LNCaP clone FGC (cell line): ENCODE measurements at places on chromosomes 7 and 10.
A peak's percentile ranks its signal among the peaks of the same experiment; 100 is the strongest.

- no peak for DNase-seq
Measured at GRCh38 chr10:60009276-60009675, 102.9 kb upstream of the CCDC6 start.

- DNase-seq, result peak; percentile 88
Measured at GRCh38 chr10:60282771-60283353, 106.8 kb downstream of the ANK3 start.

DNA sequence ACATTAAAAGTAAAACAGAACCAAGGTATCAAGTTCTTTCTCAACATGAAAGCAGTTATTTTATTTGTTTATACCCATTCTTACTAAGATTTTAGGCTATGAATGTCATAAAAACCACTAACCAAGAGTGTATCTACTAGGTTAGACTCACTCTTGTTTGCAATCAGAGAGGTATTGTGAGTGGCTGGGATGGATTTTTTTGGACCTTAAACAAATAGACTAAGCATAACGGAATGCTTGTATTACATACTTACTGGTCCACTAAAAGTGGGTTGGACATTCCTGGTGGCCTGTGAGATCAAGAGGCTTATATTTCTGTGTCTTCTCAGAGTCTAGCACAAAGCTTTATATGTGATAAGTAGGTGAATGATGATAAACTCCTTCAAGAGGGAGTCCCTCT lies 32.6 kb upstream of the CBLL1 start:
- no peak for DNase-seq

- DNase-seq, result no peak
Measured at GRCh38 chr7:76343294-76343930, 15.4 kb downstream of the YWHAG start.

- no peak for DNase-seq
Measured at GRCh38 chr10:80870282-80870681, 332.6 kb downstream of the SH2D4B start.

- DNase-seq, result peak; percentile 83
Measured at GRCh38 chr10:24034571-24034970, 174.4 kb upstream of the KIAA1217 start.

DNA sequence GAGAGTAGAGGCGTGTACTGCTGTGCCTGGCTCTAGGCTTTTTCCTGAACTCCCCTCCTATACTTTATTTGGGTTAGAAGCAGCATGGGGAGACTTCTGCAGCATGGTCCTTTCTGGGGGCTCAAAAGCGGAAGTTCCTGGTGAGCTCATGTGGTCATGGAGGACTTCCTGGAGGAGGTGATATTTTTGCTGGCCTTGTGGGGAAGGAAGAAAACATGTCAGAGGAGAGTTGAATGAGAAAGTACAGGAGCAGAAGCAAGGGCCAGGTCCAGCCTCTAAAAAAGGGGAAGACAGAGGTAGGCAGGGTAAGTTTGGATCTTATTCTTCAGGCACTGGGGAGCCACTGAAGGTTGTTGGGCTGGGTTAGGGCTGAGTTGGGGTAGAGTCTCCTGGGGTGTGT lies 45.5 kb downstream of the CASTOR2 start:
- no peak for DNase-seq

- DNase-seq, result no peak
Measured at GRCh38 chr7:41706228-41706930, 3.5 kb upstream of the INHBA start.

DNA sequence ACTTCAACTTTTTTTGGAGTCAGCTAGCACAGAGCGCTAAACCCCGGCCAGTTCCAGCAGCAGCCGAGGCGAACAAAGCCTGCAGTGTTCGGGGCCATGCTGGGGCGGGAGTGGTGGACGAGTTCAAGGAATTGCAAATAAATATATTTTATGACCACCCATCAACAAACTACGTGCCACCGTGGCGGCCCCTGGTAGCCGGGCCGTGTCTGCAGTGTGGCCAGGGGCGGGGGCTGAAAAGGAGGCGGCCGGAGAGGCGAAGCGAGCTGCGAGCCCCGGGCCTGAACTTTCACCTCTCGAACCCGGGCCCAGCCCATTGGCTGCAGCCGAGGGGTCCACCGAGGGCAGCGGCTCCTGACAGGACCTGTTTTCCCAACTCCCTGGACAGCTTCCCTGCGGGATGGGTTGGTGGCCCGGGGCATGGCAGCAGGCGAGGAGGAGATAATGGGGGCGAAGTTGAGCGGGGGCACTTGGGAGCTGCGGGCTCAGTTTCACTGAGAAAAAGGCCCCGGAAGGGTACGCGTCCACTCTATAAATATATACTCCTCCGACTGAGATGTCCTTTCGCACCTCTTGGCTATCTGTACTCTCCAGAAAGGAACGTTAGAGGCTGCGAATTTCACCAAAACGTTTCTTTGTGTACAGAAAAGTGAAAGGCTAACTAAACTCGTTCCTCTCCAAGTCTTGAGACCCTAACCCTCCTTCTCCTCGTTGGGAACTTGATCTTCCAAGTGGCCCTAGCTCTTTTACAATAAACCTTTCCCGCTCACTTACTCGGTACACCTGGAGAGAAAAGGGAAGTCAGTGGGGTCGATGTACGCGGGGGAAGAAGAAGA lies 164.6 kb upstream of the PPP1R3A start:
- no peak for DNase-seq

- DNase-seq, result no peak
Measured at GRCh38 chr10:72080042-72080975, 8.0 kb downstream of the SPOCK2 start.

- no peak for DNase-seq
Measured at GRCh38 chr7:120043250-120043649, 229.7 kb upstream of the KCND2 start.

DNA sequence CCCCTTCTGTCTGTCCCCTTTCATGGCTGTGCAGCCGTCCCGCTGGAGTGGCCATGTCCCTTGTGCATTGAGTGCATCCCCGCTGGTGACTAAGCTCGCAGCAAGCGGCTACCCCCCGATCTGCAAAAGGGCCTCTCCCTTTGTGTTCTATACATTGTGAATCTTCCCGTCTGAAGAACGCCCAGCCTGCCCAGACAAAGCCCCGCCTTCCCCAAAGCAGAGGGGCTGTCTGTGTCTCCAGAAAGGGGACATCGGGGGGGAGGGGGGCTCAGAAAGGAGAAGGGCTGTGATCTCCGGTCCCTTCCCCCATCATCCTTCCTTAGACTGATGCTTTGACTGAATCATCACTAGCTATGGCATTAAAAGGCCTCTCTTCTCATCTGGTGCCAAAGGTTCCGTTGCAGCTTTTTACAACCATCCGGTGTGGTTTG lies 11.9 kb downstream of the NPTX2 start:
- no peak for DNase-seq

- no peak for DNase-seq
Measured at GRCh38 chr10:126661841-126662515, 8.5 kb downstream of the C10orf90 start.

GRCh38 chr7:159145490-159145855 lies 806 bp upstream of the VIPR2 start:
- DNase-seq, result no peak

DNA sequence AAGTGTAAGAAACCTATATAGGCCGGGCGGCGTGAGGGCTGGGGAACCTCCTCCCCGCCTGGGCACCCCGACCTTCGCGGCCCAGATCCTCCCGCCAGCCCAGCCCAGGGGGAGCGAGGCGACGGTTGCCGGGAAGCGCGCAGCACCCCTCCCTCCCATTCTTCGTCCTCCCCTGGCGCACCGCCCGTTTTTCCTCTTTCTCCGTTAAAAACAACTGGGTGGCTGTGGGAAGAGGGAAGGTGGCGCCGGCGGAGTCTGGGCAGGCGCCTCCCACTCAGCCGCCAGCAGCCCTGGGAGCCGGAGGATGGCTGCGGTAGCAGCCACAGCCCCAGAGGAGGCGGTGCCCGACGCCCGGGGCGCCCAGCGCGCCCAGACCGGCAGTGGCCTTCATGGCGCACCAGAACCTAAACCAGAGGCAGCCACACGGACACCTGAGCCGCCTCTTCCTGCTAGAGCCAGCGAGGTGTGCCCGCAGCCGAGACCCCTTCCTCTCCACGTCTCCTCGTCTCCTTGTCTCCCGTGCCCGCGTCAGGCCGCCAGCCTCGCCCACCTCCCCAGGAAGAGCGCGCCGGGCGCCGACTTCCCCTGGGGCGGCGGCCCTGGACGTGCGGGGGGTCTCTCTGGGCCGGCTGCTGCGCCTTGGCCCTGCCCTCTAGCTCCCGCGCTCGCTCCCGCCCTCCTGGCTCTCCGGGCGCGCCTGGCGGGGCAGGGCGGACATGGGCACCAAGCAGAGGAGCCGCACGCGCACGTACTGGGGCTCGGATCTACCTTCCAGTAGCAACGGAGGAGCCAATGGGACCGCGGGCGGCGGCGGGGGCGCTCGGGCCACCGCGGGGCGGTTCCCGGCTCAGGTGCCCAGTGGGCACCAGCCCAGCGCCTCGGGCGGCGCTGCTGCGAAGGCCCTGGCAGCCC lies 32.8 kb upstream of the SFTPD start:
- DNase-seq, result no peak

- no peak for DNase-seq
Measured at GRCh38 chr10:120588311-120588710, 131.3 kb downstream of the PLPP4 start.

DNA sequence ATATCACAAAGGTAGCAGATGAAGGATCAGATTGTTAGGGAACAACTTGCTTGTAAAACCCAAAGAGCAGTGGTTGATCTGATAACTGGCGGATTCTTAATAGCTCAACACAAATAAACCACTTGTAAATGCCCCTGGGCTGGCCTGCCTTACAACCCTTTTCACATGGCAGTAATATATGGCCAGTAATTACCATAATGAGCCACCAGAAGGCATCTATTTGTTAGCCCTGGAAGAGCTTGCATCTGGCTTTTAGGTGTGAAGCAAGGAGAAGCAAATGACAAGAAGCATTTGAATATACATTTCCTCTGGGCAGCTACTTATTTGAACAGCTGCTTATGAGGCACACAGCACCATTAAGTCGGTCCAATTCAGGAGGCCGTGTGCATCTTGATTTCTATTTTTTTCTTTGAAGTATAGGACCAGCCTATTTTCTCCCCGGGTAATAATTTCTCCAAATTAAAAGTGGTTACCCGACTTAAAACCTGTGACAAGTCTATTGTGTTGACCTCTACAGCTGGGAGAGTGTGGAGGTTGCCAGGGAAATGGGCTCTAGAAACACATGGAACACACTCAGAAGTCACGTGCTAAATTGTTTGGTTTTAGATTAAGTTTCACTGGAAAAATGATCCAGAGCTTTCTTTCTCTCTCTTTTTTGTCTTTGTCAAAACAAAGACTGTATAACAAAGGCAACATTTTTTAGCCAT lies 113.4 kb downstream of the SEM1 start:
- peak; percentile 96 for DNase-seq

DNA sequence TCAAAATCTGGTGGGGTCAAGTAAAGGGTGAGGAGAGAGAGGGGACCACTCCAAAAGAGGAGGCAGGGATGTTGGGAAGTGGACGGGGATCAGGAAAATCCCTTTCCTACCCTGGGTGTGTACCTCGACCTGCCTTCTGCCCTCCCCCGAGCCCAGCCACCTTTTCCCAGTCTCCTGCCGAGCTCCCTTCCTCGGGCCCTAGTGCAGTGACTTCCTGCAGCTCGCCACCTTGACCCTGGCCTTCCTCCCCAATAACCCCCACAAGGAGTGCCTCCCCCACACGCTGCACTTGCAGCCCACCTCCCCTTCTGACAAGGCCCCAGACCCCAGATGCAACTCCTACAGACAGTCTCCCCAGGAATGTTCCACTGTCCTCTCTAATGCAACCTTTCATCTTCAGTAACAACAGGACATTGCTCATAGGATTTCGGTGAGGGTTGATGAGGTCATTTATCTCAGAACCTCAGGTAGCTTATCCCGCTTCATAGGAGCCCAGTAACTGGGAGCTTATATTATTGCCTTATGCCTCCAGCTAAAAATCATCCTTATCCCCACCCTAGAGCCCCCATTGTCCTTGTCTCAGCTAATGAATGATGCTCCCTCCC lies 90.1 kb downstream of the MKI67 start:
- DNase-seq, result no peak

DNA sequence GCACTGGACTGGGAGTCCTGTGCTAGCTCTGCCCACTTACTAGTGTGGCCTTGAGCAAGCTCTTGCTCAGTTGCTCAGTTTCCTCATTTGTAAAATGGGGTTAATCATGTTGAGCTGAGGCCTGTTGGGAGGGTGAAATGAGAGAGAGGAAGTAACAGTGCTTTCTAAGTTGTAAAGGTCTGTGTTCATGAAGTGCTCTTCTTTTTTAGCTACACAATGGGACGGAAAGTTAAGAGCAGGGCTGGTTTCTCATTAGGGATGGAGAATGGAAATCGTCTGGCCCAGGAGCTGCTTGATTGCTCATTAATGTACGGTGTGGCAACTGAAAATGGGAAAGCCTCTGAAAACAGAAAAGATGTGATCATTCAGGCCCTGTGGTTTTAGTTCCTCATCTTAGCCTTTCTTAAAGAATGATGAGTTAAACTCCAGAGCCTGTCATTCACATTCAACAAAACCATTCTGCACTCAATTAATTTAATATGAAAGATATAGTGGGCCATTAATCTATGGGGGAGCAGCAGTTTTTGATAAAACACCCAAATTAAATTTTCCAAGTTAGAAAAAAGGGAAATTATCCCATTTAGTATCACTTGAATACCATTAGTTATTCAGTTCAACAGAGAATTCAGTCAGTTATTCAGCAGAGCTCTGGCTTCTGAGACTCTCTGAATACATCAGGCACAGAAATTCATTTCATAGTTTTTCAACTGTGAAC lies 60.5 kb downstream of the SH2D4B start:
- no peak for DNase-seq

DNA sequence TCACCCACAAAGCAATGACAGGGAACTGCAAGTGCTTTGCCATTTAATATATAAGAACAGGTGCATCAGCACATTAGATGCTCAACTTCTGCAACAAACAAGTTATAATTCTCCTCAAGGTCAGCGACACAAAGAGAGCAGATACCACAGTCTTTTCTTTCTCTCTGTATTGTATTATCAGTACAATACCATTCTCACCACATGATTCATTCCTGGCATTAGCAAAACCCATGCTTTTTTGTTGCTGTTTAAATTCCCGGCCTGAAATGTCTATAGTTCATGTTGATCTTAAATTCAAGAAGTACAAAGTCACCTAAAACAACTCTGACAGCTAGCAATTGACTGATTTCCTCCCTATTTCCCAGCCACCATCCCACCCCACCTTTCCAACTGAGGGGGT lies 111.8 kb upstream of the FEZF1 start:
- DNase-seq, result no peak

DNA sequence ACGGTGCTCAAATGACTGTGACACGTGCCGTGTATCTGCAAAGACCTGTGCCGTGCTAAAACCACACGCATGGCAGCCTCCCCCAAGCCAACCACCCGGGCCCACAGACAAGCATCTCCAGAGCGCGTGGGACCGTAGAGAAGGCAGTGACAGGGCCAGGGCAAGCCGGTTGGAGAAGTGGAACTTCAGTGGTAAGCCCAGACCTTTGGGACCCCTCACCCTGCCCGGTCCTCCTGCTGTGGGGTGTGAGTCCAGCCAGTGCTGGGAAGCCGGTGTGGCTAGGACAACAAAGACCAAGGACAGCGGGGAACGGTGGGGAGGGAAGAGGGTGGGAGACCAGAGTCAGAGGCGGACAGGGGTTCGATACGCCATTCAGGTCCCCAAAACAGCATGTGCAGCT lies 476.2 kb downstream of the DNAJB6 start:
- DNase-seq, result no peak

- DNase-seq, result peak; percentile 34
Measured at GRCh38 chr10:26855186-26855585, 5.6 kb downstream of the ABI1 start.

- DNase-seq, result no peak
Measured at GRCh38 chr7:106597751-106598546, 63.0 kb downstream of the CCDC71L start.
